ENCODE measurements at places on chromosomes 2 and 18.
A peak's percentile ranks its signal among the peaks of the same experiment; 100 is the strongest.

DNA sequence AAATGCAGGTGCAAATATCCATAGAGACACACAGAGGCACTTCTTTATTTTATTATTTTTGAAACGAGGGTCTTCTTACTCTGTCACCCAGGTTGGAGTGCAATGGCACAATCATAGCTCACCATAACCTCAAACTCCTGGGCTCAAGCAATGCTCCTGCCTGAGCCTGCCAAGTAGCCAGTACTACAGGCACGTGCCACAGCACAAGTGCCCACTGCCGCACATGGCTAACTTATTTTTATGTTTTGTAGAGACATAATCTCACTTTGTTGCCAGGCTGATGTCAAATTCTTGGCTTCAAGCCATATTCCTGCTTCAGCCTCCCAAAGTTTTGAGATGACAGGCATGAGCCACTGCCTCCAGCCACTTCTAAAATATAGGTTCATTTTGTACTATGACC is 537.6 kb downstream of the THSD7B start:
- DNase-seq, result no peak

DNA sequence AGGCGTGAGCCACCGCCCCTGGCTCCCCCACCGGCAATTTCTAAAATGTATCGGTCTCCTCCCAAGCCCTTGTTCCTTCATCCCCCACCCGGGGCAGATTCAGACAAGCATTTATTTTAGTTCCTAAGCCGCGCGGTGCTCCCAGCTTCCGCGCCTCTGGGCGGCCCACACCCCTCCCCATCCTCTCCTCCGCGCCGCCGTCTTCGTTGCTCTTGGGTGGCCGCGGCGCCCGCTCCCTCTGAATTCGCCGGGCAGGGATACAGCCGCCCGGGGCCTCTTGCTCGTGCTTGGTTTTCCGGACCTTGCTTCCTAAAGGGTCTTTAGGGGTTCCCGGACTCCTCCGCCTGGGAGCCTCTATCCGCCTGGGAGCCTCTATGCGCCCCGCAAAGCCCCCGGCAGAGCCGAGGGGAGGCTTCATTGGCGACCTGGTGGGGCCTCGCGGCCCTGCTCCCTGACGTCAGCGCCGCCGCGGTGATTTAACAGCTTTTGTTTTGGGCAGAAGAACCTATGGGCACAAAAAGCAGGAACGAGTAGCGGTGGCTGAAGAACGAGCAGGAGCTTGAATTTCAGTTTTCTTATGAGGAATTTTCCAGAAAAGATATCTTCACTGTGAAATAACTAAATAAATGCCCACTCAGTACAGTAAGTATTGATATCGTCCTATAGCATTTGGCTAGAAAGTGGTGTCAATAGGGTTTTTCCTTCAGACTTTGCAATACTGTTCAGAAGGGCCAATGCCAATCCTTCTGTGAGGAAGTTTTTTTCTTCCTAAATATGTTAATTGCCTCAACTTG is 37.3 kb downstream of the PRKRA start:
- DNase-seq, result peak; percentile 78

GRCh38 chr2:26940001-26940400 is 30.4 kb upstream of the MAPRE3 start:
- DNase-seq, result no peak

GRCh38 chr2:200738590-200738989 is 73.1 kb upstream of the BZW1 start:
- DNase-seq, result no peak

DNA sequence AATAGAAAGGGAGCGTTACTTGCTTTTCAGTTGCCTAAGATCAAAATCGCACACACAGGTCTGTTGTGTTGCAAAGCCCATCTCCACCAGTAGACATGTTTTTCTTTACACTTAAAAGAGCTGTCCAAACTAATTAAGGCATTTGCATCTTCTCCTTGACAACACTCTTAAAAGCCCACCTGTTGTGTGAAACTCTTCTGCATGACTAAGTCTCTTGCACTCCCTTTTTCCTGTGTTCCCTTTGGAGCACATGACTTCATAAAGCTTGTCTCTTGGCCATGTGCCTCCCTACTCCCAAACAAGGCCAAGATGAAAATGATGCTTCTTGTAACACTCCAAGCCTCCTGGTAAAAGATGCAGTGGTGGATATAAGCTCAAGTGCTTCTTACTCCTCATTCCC is 26.1 kb downstream of the PID1 start:
- no peak for DNase-seq

Data from NCI-H2081 (cell line).